Diencephalon (tissue), 1 donor: ENCODE measurements at places on chromosomes 12 and 14. TPM values are rescaled to one million over a fixed set of nuclear protein-coding genes. Genes with fewer than 3 reads are reported as not detected.

The HOXC9 gene
- not detected for total RNA-seq

The TRHDE gene
- total RNA-seq, result 24.2 TPM

The NKX2-1 gene
- 21.5 TPM for total RNA-seq

The HOXC5 gene
- not detected for total RNA-seq

The CDKN3 gene
- total RNA-seq, result 10.8 TPM

The PPFIA2 gene
- 143 TPM for total RNA-seq

The RTL1 gene
- total RNA-seq, result 0.92 TPM

The KRT2 gene
- not detected for total RNA-seq

The TULP3 gene
- total RNA-seq, result 13.4 TPM

The BHLHE41 gene
- total RNA-seq, result 5.5 TPM

The CIROP gene
- not detected for total RNA-seq

The TTC5 gene
- total RNA-seq, result 33.4 TPM

The GPR68 gene
- total RNA-seq, result 8.1 TPM

The UNG gene
- total RNA-seq, result 27.0 TPM

The KRT6B gene
- total RNA-seq, result not detected

The ITGA7 gene
- 14.5 TPM for total RNA-seq

The ZCRB1 gene
- 30.7 TPM for total RNA-seq

The KIF5A gene
- total RNA-seq, result 114 TPM

The CLEC4A gene
- total RNA-seq, result 1.4 TPM

The CPNE6 gene
- total RNA-seq, result 16.8 TPM

The OR11H12 gene
- total RNA-seq, result not detected

The PTPRR gene
- 22.1 TPM for total RNA-seq

The SERPINA10 gene
- not detected for total RNA-seq
